Posterior cingulate gyrus (tissue), 11 donors: ENCODE measurements at places on chromosomes 6 and 20.

- no peak for DNase-seq
These were observed 9.3 kb upstream of the NQO2 start for GRCh38 chr6:2990248-2990931.

GRCh38 chr20:22576733-22577514, 7.4 kb downstream of the FOXA2 start:
- no peak for DNase-seq

DNA sequence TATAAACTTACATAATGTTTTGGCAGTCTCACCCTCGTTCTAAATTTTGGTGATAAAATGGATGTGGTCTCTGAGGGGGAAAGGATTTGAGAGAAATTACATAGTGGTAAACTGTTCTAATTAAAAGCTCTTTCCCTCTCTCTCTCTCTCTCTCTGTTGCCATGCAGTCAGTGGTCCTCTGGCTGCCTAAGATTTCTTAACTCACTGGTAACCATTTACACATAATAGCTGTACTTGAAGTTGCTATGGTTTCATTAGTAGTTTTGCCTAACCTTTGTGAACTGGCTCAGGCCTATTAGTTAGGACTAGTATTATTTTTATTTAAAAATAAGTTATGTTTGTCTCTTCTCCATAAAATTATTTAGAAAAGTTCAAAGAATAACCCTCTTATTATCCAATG, 42.0 kb downstream of the MAPK14 start:
- DNase-seq: no peak

DNA sequence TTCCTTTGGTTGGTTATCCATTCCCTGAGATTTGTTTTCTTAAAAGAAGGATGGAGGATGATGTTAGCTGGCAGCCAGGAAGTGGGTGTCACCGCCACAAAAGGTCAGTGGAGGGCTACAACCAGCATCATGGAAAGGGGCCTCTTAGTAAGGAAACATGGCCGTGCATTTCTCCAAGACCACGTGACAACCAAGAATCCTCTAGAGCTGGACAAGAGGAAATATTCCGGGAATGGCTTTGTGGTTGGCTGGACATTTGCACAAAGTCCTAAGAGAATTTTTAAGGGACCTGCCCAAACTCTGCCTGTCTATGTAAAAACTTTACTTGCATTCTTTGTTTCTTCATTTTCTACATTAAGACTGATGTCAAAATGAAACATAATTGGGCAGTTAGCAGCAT, 399.9 kb upstream of the MARCKS start:
- no peak for DNase-seq

- no peak for DNase-seq
These were observed 19.4 kb upstream of the REPS1 start for GRCh38 chr6:139007428-139007827.

DNA sequence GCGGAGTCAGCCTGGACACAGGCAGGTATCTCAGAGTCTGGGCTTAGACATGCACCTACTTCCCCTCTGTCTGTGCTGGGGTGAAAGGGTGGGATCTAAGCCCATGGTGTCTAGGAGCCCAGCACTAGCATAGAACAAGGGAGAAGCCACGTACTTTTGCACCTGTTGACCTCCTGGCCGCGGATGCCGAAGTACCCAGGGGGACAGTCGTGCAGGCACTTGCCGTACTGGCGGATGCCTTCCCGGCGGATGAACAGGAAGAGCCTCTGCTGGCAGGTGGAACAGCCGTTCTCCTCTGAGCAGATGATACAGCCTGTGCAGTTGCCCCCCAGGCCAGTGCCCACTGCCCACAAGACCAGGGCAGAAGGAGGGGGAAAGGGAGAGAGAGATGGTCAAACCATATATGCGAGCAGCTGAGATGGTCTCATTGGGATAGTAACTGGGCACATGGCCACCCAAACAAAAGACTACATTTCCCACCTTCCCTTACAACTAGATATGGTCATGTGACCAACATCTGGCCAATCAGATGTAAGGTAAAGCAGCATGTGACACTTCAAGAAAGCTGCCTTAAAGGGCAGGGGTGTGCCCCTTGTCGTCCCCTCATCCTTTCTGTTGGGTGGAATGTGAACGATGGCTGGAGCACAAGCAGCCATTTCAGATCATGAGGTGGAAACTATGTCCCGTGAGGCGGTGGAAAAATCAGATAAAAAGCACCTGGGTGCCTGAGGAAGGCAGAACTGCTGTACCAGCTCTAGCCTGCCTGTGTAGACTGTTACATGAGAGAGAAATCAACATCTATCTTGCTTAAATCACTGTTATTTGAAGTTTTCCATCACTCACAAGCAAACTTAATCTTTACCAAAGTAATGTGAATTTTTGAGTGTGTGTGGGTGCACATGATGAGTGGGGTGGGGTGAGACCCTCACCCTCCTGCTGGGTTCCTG, 34.0 kb downstream of the RSPO4 start:
- DNase-seq: no peak

DNA sequence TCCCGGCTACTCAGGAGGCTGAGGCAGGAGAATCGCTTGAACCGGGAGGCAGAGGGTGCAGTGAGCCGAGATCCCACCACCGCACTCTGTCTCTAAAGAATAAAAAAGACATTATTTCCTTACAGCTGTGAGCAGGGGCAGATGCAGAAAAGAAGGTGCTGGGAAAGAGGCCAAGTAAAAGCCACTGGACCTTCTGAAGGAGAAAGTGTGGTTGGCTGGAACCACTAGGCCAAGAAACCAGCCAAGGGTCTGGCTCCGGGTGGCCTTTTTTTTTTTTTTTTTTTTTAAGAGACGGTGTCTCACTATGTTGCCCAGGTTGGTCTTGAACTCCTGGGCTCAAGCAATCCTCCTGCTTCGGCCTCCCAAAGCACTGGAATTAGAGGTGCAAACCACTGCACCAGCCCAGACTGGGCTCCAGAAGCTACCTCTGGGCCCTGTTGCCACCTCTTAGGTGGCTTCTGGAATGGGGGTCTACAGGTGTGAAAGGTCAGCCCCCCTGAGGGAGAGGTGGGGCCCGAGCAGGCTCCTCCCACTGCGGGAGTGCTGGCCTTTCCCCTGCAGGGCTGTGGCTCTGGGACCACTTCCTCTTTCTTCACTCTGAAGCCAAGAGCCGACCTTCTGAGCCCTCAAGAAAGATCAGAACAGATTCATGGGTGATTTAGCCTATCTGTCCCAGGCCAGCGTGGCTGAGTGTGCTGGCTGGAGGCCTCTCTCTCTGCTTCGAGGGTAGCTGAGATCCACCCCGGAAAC, at the start of gene FGD2:
TSS of gene FGD2 (plus strand) at position 595 of the 750 bp plus-strand sequence. CDS start 163 bp downstream, outside the sequence.
- no peak for DNase-seq

- DNase-seq: no peak
These were observed 129.9 kb downstream of the CRYBG1 start for GRCh38 chr6:106490436-106490835.

DNA sequence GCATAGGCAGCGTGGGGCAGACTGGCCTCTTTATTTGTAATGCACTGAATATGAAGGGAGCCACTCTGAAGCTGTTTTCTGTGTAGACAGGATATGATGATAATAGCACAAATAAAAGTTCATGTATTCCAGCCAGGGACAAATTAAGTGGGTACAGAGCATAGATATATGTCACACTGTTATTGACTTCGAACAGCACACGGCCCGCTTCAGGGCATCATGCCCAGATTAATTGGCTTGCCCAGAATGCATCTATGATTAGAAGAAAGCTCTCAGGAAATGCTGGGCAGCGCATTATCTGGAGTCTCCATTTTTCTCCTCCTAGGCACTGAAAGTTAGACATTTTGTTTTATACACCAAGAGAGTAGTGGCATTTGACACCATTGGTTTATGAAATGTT, 26.3 kb upstream of the SASH1 start:
- no peak for DNase-seq

- DNase-seq: no peak
These were observed 85.0 kb downstream of the DOK5 start for GRCh38 chr20:54560357-54560756.

DNA sequence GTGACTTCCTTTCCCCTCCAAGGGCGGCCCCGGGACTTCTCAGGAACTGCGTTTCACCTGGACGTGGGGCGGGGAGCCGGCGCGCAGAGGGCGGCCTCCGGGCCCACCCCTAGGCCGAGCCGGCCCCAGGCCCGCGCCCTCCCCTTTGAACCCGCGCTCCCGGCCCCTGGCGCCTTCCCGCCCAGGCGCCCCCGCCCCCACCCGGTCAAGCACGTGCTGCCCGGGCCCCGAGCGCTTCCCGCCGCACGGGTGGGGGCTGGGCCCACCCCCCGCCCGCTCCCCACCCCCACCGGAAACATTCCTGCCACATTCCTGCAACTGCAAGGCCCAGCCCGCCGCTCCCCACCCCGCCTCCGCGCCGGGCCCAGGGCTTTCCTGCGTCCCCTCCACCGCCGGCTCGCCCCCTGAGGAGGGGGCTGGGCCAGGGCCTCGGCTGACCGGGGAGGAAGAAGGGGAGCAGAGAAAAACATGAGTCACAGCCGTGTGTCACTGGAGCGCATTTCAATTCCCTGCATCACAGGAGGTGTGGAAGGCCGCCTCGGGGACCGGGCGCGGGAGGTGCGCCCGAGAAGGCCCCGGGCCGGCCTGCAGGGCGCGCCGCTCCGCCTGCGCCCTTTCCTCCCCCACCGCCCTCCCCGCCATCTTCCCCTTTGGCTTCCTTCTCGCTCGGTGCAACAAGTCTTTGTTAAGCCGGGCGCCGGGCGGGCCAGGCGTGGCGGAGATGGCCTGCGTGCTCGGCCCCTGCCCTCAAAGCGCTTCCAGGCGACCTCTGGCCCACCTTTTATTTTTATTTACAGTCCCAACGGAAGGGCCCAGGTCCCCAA, 1.2 kb upstream of the HMGA1 start:
- DNase-seq: no peak
